ENCODE measurements at places on chromosomes 7 and 10. TPM values are rescaled to one million over a fixed set of nuclear protein-coding genes. Genes with fewer than 3 reads are reported as not detected.

DNA sequence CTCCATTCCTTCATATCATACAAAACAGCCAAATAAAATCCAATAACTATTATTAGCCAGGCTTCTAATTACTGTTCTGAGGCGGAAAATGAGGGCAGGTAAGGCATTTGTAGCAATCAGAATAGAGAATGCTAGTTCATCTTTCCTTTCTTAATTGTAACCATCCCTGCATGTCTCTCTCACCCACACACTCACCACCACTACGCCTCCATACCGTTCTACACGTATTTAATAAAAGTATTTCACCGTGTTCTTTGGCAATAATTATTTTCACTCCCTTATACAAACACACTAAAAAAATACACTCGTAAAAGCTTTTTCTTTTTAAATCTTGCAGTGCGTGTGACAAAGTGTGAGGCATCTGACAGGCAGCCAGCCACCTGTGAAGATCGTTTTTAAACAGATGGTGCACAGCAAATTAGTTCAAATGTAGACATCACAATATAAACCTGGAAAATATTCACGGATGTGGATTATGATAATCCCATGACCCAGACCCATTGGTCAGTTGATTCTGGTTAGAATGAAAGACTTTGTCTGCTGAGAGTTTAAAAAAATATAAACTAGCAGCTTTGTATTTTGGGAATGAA is 653.6 kb downstream of the REEP3 start:
- no peak overlapping the region for H3K4me3 ChIP-seq
- H3K4me1 ChIP-seq, result no peaks in the 10 kb centered on the region
- H3K27me3 ChIP-seq, result no peaks in the 10 kb centered on the region
- no peak for DNase-seq

DNA sequence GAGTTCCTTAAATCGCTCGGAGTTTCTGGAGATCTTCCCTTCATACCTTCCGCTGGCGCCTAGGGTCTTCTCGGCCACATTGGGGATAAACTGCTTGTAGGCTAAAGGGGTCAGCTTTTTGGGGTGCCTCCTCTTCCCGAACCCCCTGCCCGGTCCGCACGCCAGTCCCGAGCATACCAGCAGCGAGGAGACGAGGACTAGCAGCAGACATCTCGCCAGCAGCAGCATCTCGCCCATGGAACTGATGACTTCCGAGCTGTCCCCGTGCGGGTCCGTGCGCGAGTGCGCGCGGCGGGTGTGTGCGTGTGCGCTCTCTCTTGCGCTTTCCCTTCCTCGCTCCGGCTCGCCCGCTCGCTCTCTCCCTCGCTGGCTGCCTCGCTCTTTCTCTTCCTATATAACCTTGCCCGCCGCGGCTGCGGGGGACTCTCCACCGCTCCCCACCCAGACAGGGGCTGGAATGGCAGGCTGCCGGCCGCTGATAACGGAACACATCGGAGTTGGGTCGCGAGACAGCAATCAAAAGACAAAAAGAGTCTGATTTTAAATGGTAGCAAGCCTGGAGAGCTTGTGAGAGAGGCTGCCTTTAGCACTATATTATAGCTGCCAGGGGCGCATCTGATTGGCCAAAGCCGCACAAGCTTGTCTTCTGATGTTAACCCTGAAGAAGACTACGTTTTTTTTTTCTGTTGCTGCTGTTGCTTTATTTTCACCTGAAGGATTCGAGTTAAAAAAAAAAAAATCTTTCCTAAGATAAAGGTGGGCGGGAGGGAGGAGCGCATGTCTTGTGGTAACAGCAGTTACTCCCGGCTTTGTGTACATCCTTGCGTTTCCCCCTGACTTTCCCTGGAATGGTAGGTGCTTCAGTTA is at the start of gene SHH:
Gene SHH, minus strand, starts transcription at position 569 of the 867 bp plus-strand sequence. Its CDS starts 341 bp downstream, at position 228.
- peaks cover 42% of the 10 kb centered on the region for H3K27me3 ChIP-seq
- H3K36me3 ChIP-seq, result no peaks in the 10 kb centered on the region
- no peak within 1 kb of the TSS for H3K4me3 ChIP-seq
- peaks cover 13% of the 10 kb centered on the region for H3K4me1 ChIP-seq

DNA sequence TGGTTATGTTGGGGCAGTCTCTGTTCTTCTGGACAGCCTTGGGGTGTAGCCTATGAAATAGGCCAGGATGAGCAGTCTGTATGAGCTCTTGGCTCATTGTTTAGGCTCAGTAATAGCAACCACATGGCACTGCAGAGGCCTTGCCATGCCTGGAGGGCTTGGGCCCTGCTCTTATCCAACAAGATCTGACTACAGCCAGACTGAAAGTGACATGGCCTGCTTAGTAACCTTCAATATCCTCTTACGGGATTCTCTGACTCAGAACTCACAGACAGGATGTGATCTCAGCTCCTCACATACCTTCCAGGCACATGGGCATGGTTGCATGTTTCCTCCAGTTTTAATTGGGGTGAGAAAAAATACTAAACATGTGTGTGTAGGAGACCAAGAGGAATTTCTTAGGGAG is 289.3 kb downstream of the PTEN start:
- DNase-seq, result no peak
- H3K27ac ChIP-seq, result no peak overlapping the region
- peaks cover 3% of the 10 kb centered on the region for H3K4me1 ChIP-seq

DNA sequence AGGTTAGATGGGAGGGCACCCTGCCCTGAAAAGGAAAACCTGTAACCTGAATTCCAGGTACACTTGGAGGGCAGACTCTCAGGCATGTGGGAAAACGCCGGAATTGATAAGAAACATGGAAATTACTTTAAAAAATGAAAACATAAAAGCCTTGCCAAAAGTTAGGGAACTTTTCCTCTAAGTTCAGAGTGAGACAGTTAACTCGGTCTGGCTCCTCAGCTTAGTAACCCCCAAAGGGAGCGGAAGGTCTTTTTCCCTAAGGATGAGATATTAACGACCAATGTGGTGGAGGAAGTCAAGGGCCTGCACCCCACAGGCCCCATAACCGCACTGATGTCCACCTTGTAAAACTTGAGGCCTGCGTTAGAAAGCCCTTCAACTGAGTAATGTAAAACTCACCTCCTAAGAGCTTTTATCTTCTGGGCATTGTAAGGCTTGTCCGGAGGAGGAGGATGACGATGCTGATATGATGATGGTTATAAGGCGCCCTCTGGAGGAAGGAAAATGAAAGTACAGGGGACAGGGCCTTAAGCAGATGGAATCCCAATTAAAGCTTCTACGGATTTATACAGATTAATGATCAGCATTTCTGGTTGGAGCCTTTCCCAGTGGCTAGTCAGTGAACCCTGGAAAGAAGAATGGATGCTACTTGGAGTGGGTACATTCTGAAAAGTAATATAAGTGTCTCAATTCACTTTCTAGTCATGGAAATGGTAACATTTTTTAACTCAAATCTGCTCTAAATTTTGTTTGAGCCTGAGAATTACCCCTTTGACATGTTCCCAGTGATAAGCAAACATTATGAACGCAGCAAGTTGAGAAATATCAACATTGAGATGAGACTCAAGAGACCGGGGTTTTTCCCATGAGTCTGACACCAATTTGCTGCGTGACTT is 694 bp downstream of the COL1A2 start:
- DNase-seq, result peak; percentile 30
- no peak overlapping the region for H3K27ac ChIP-seq
- H3K4me1 ChIP-seq, result no peaks in the 10 kb centered on the region
- no peaks in the 10 kb centered on the region for H3K27me3 ChIP-seq
- H3K4me3 ChIP-seq, result peak overlapping the region; percentile 12

The COL13A1 gene
- polyA plus RNA-seq, result 11.7 TPM

DNA sequence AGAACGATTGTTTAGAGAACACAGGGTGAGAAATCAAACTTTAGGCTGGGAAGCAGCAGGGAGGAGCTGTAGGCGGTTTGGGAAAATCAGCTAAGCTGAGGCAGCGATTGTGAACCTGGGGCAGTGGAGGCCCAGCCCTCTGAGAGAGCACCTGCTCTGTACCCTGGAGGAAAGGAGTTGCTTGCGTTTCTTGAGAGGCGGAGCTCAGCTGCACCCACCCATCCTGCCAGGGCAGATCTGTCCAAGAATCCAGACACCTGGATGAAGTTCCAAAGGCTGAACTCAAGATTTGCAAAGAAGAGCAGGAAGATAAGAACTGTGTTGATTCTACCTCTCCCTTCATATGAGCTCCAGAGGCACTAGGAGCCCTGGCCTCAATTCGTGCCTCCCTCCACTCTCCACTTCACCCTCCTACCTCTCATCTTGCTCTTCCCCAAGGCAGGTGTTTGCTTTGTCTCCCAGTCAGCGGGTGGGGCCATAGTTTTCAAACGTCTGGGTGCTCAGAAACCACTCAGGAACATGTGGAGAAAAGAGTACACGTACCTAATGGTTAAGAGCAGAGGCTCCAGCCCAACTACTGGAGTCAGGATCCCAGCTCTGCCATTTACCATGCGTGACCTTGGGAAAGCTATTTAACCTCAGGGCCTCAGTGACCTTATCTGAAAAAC is 21.5 kb upstream of the TMEM213 start:
- H3K27me3 ChIP-seq, result no peaks in the 10 kb centered on the region
- no peak overlapping the region for H3K4me3 ChIP-seq
- H3K27ac ChIP-seq, result no peak overlapping the region
- no peaks in the 10 kb centered on the region for H3K4me1 ChIP-seq

DNA sequence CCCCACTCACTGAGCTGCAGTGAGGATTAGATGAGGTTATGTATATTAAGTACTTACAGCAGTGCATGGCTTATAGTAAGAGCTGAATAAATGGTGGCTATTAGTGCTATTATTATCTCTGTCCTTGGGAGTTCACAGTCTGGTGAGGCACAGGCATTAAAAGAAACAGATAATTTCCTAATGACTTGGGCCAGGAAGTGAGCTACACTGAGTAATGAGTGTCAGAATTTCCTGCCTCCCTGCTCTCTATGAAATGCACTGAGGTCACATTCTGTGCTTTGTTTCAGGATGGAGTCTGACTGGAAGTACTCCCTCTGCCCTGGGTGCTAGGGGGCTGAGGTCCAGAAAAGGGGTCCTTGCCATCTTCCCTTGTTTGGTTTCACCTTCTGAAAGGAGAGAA is 48.7 kb upstream of the LOXL4 start:
- no peaks in the 10 kb centered on the region for H3K27me3 ChIP-seq
- DNase-seq, result no peak
- H3K27ac ChIP-seq, result no peak overlapping the region
- H3K4me3 ChIP-seq, result no peak overlapping the region

DNA sequence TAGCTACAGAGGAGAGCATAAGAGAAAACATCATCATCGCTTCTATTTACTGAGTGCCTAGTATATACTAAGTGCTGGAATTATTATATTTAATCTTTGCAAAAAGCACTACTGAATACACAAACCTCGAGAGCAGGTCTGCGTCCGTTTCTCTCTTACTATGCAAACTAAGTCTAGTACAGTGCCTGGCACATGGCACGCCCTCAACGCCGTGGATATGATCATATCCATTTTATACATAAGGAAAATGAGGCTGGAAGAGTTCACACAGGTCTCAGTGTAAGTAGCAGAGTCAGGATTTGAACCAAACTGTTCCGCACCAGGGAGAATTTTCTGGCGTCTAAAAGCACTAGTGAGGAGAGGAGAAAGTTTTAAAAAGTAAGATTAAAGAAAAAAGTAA is 17.6 kb downstream of the MXI1 start:
- H3K27me3 ChIP-seq, result no peaks in the 10 kb centered on the region
- H3K36me3 ChIP-seq, result no peaks in the 10 kb centered on the region
- DNase-seq, result no peak
- H3K27ac ChIP-seq, result no peak overlapping the region
- peaks cover 26% of the 10 kb centered on the region for H3K4me1 ChIP-seq

- no peaks in the 10 kb centered on the region for H3K27me3 ChIP-seq
- no peaks in the 10 kb centered on the region for H3K36me3 ChIP-seq
- H3K4me1 ChIP-seq, result no peaks in the 10 kb centered on the region
- no peak overlapping the region for H3K27ac ChIP-seq
These were observed 91.3 kb upstream of the TMEM229A start for GRCh38 chr7:124124201-124124600.

The CPVL gene
- 2.4 TPM for polyA plus RNA-seq

The CHAT gene
- not detected for polyA plus RNA-seq

The CALCR gene
- not detected for polyA plus RNA-seq

The SPDYE9 gene
- not detected for polyA plus RNA-seq

- no peaks in the 10 kb centered on the region for H3K4me1 ChIP-seq
- DNase-seq, result no peak
- H3K36me3 ChIP-seq, result no peaks in the 10 kb centered on the region
These were observed 32.3 kb downstream of the RAB18 start for GRCh38 chr10:27536437-27536836.

GRCh38 chr7:420142-421093 is 99.2 kb downstream of the PDGFA start:
- no peaks in the 10 kb centered on the region for H3K4me1 ChIP-seq
- DNase-seq, result peak; percentile 41
- no peak overlapping the region for H3K4me3 ChIP-seq
- H3K27ac ChIP-seq, result no peak overlapping the region
- H3K36me3 ChIP-seq, result no peaks in the 10 kb centered on the region
- H3K27me3 ChIP-seq, result no peaks in the 10 kb centered on the region

DNA sequence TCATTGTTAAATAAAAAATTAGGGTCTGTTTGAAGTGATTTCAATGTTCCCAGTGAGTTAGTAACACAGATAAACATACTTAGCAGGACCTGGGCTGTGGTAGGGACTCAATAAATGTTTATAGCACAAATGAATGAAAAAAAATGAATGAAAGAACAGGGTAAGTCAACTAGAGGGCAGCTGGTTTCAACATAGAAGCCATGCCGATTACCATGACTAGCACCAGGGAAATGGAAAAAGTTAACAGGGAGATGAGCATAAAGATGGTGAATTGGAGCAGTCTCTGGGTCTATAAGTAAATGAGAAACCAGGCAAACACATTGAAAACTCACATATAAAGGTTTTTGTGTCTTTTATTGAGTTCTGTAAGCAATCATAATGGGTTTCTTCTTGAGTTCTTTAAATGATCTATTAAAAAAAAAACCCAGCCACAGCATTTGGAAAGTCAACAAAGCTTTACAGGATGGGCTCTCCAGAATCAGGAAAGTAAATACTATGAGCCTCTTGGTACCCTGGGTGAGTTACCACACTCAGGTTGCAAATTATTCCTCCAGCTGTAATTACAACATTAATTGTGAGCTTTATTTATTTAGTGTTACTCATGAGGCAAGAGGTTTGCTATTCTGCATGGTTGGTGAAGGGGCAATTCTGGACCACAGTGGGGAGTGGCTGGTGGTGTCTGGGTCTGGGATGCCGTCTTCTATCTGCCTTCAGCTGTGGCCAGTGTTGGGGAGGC is 46.1 kb upstream of the MTPN start:
- DNase-seq, result no peak
- no peaks in the 10 kb centered on the region for H3K36me3 ChIP-seq
- no peak overlapping the region for H3K27ac ChIP-seq
- H3K4me3 ChIP-seq, result no peak overlapping the region

DNA sequence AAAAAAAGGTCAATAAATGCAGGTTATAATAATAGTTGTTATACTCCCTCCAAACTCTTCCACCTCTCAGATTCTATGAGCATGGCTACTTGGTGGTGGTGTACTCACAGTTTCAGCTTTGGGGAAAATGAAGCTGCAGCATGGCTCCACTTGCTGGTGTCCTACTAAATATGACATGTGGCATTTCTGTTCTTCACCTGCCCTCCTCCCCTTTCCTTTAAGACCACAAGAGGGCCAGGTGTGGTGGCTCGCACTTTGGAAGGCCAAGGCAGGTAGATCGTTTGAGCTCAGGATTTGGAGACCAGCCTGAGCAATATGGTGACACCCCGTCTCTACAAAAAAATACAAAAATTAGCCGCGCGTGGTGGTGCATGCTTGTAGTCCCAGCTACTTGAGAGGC is 101.1 kb downstream of the SLC37A3 start:
- no peak overlapping the region for H3K27ac ChIP-seq
- no peaks in the 10 kb centered on the region for H3K36me3 ChIP-seq
- H3K4me3 ChIP-seq, result no peak overlapping the region
- no peaks in the 10 kb centered on the region for H3K4me1 ChIP-seq
- H3K27me3 ChIP-seq, result no peaks in the 10 kb centered on the region

GRCh38 chr7:142689439-142690120 is 59.7 kb upstream of the PRSS1 start:
- no peaks in the 10 kb centered on the region for H3K36me3 ChIP-seq
- H3K27ac ChIP-seq, result no peak overlapping the region
- H3K4me3 ChIP-seq, result no peak overlapping the region
- no peaks in the 10 kb centered on the region for H3K27me3 ChIP-seq

The MALSU1 gene
- 10.7 TPM for polyA plus RNA-seq

Measured in pancreas (tissue), 10 donors.